ENCODE measurements at places on chromosomes 6 and 20.

DNA sequence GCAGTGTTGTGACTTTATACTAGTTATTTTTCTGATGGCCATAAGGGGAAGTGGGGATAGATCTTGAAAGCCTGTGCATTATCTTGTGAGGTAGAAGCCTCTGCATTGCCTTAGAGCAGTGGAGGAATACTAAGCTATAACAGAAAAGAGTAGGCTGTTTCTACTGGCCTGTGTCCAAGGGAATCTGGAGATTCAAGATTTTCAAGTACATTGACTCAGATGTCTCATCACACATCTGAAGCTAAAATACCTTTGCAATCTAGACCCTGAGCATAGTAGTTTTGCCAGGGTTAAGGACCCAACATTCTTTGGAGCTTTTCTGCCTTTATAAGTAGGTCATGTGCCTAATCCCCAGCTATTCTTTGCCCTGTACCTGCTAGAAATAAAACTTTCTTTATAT, 272.3 kb downstream of the TENT5A start:
- peak; percentile 26 for DNase-seq

GRCh38 chr20:33339515-33340058, 56.6 kb downstream of the BPIFB1 start:
- DNase-seq, result no peak

DNA sequence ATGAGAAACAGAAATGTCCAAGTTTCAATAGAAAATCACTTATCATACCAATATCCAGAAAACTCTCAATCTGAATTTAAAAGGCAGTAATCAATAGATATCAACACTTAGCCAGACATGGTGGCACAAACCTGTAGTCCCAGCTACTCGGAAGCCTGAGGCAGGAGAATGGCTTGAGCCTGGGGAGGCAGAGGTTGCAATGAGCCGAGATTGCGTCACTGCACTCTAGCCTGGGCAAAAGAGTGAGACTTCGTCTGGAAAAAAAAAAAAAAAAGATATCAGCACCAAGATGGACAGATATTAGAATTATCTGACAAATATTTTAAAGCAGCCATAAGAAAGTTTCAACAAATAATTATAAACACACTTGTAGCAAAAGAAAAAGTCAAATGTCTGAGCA, 47.0 kb downstream of the TCP11 start:
- DNase-seq, result no peak

DNA sequence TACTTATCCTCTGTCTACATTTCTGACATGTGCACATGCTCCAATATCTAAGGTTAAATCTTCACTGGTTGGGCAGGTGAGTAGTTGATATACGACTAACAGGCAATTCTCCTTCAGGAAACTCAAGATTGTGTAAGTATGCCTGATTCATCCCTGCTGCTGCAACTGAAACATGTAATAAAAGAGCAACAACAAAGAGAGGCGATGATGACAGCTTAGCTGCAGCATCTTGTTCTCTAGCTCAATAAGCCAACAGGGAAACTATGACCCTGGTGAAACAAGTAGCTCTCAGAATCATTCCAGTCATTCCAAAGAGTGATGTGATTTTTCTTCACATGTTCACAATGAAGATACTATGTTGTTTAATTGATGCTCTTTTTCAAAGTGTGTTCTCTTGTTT, 74.4 kb downstream of the ELOVL4 start:
- DNase-seq, result no peak

- no peak for DNase-seq
These were observed 274.3 kb upstream of the FERMT1 start for GRCh38 chr20:6397115-6397514.

DNA sequence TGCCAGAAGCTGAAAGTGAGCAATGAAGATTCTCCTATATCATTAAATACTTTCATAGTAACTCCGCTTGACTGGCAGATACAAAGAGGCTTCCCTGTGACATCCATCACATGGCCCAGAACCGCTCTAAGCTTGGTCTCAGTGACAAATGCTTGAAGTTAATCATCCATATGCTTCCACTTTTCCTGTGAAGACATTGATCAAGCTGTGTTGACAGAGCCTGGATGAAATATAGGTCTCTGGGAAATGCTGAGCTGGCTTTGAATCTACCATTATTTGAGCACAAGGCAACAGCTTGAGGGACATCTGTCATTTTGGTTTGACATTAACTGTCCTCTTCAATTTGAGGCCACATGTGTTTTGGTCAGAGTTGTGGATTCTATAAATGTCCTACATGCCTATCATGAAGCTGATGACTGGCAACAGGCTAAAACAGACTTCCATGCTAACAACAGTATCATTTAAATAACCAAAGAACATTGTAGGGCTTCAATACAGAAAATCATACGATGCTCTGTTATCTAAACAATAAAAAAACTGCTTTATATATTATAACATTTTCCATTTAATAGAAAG, 402.2 kb upstream of the IRAK1BP1 start:
- DNase-seq, result no peak

DNA sequence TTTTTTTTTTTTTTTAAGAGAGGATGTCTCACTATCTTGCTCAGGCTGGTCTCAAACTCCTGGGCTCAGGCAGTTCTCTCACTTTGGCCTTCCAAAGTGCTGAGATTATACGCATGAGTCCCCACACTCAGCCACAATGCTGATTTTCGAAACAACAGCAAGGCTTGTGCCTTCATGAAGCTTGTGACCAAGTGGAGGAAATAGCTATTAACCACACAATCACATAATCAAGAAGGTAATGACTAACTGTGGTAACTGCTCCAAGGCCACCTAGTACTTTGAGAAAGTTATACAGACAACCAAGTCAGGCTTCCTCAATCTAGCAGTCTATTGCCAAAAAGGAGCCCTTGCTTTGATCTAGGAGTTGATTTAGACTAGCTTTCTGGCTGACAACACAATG, 46.3 kb downstream of the SOD2 start:
- DNase-seq, result peak; percentile 71

GRCh38 chr6:148530394-148530953, 187.8 kb downstream of the SASH1 start:
- DNase-seq, result peak; percentile 35

GRCh38 chr6:37904590-37904989, 85.1 kb downstream of the ZFAND3 start:
- no peak for DNase-seq

GRCh38 chr6:131998255-131998982, 47.2 kb upstream of the CCN2 start:
- peak; percentile 34 for DNase-seq

DNA sequence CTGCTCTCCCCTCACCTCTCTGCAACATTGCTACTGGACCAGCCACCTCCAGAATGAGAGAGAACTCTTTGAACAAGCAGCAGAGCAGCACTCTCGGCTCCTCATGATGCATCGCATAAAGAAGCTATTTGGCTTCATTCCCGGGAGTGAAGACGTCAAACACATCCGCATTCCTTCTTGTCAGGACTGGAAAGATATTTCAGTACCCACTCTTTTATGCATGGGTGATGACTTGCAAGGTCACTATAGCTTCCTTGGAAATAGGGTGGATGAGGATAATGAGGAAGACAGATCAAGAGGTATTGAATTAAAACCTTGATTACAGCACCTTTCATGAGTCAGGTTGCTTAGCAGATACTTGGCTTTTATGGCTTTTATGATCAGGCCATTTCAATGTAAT, 4.3 kb downstream of the CALHM4 start:
- DNase-seq, result peak; percentile 91

GRCh38 chr6:26251354-26252076, 113.5 kb upstream of the BTN3A2 start:
- no peak for DNase-seq

DNA sequence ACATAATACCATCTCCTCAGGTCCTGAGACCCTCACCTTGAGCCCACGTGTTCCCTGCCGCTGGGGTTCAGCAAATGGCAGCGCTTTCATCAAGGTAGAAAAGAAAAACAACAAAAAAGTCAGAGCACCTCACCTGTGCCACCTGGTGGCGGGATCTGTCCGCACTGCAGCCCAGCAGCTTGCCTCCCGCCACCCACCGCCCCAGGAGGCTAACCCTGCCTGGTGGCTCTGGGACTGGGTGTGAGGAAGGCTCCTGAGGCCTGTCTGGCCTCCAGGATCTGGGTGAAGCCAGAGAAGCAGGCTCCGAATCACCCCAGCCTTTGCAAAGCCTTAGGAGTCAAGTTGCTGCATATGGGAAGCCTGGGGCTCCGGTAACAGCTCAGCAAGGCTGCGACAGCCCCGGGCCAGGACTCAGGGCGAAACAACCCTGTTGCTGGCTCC, 270.8 kb downstream of the BMP7 start:
- no peak for DNase-seq

- no peak for DNase-seq
These were observed 600 bp downstream of the XPO5 start for GRCh38 chr6:43575105-43575771.

- no peak for DNase-seq
These were observed 23.3 kb downstream of the SENP6 start for GRCh38 chr6:75624988-75625387.

GRCh38 chr20:54557806-54558590, 82.6 kb downstream of the DOK5 start:
- no peak for DNase-seq

GRCh38 chr6:145588981-145589380, 146.3 kb downstream of the EPM2A start:
- DNase-seq, result no peak

DNA sequence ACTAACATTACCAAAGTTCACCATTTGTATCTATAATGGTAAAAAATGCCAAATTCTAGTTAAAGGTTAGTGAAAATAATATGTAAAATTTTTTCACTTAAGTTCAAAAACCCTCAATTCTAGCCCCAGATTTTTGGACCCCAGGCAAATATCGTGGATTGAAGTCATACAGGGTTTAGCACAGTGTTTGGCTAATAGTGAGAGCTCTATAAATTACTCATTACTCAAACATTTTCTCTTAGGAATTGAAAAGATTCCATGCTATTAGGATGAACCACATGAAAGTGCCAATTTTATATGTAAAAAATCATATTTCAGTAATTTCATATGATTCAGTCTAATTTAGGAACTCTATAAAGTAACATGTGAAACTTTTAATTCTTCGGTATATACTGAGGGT, 170.3 kb upstream of the PREP start:
- no peak for DNase-seq

GRCh38 chr6:143283887-143284645, 166.4 kb downstream of the ADAT2 start:
- DNase-seq, result no peak

DNA sequence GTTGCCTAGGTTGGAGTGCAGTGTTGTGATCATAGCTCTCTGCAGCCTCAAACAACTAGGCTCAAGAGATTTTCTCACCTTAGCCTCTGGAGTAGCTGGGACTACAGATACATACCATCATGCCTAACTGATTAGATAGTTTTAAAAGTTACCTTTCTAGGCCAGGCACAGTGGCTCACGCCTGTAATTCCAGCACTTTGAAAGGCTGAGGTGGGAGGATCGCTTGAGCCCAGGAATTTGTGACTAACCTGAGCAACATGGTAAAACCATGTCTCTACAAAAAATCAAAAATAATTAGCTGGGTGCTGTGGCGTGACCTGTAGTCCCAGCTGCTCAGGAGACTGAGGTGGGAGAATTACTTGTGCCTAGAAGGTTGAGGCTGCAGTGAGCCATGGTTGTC, 41.2 kb downstream of the SLC17A5 start:
- no peak for DNase-seq

DNA sequence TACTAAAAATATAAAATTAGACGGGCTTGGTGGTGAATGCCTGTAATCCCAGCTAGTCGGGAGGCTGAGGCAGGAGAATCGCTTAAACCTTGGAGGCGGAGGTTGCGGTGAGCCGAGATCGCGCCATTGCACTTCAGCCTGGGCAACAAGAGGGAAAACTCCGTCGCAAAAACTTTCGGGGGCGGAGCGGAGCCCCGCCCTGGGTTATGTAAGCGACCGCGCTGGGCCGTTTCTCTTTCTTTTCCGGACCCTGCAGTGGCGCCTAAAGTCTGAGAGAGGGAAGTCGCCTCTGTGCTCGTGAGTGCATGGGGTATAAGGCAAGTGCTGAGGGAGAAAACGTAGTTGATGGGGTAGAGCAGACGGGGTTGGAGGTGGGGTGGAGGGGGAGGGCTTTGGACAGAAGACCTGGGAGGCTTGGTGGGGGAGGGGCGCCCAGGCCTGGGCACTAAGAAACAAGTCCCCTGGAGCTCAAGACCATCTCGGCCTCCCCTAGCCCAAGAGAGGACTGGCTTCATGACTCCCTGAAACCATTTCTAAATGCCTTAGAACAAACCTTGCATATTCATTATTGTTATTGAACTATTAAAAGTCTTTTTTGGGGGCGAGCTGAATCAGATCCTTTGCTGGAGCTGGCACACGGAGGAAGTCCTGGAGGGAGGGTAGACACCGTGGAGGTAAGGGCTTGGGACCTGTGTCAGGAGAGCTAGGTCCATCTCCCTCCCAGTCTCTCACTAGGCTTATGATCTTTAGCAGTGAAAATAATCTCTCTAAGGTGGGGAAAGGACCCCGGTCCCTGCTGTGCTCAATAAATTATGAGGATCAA, 2.7 kb upstream of the MICA start:
- no peak for DNase-seq

- no peak for DNase-seq
These were observed 28.8 kb downstream of the CPXM1 start for GRCh38 chr20:2771631-2772080.

DNA sequence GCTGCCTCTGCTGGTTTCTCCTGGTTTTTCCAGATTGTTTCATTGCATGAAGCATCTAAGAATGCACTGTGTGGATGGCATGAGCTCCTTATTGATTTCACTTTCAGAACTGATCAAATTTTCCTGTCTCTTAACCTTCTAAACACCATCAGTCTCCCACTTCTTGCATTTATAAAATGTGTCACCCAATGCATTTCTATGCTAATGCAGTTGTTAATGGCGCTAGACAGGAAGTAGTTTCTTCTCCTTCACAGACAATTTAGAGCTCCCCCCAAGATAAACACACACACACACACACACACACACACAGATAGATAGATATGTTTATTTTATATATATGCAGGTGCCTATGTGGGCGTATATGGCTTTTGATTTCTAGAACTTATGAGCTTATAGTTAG, 45.6 kb upstream of the FOXA2 start:
- DNase-seq, result no peak

DNA sequence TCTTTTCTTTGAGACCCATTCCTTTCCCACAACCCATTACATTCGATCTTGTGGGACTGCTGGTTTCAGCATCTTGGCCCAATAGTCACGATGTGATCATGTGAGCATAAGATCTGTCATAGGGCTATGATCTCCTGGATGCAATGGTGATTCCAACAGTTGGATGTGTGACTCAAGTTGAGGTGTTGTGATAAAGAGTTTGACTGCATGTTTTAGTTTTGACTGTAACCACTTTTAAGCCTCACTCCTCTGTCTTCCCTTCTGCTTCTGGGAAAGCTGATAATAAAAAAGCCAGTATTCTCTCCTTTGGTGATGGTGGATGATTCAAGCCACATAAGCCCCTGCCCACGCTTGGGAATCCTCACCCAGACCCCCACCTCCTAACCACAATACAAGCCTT, 117.0 kb upstream of the ASCC3 start:
- DNase-seq, result no peak

- DNase-seq, result no peak
These were observed 45.4 kb upstream of the AIG1 start for GRCh38 chr6:143015300-143015706.

Data from retinal pigment epithelial cell (primary cell).